ENCODE measurements at places on chromosomes 2 and 18.

DNA sequence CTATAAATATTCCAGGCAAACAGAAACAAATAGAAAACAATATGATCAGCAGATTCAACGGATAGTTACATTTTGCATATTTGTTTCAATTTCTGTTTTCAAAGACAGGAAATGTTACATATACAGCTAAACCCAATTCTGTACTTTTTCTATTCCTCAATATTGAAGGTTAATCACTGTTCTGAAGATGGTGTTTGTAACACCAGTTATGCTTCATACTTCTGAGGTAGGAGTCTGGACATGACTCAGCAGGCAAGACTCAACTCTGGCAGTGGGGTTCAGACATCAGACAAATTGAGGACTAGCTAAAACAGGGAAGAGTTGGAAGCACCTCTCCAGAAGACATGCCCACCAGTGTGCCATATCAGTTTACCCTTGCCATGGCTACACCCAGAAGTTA lies 16.6 kb downstream of the SERPINB13 start:
- no peak for DNase-seq

DNA sequence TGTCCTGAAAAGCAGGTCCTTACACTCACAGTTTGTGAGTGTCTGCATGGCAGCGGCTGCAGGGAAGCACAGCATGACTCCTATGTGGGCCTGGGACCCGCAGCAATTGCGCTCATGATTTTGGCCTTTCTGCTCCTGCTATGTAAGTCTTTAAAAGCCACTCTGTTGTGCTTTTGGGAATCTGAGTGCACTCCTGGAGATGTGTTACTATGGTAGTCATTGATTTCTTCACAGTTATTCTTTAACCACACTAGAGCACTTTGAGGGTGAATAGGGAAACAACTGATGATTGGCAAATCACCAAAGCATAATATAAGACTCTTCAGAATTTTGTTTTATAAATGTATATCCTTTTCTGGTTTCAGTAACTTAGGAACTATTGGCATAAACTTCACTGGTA lies 40.9 kb downstream of the DSG2 start:
- DNase-seq = no peak

DNA sequence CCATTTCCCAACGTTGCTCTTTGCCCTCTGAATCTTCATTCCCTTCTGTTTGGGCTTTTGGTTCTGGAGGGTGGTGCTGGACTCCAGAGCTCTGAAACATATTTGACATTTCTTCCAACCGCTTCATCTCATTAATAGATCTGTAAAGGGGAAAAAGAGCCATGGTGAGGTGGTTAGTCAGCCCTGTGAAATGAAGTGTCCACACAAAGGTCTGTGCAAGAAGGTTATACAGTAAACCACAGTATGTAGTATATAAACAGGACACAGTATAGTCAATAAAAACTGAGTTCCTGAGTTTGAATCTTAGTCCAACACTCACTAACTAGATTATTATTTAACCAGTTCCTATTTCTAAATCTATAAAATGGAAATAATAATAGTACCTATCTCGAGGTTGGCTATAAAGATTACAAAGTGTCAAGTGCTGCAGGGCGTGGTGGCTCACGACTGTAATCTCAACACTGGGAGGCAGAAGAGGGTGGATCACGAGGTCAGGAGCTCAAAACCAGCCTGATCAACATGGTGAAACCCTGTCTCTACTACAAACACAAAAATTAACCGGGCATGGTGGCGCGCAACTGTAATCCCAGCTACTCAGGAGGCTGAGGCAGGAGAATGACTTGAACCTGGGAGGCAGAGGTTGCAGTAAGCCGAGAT lies 13.1 kb downstream of the STARD7 start:
- DNase-seq = no peak

GRCh38 chr2:128076461-128077106 lies 14.4 kb upstream of the UGGT1 start:
- no peak for DNase-seq

GRCh38 chr18:32469190-32469651 lies 1.5 kb downstream of the GAREM1 start:
- DNase-seq = no peak

- DNase-seq = no peak
Measured at GRCh38 chr2:147639386-147639785, 205.4 kb upstream of the ACVR2A start.

DNA sequence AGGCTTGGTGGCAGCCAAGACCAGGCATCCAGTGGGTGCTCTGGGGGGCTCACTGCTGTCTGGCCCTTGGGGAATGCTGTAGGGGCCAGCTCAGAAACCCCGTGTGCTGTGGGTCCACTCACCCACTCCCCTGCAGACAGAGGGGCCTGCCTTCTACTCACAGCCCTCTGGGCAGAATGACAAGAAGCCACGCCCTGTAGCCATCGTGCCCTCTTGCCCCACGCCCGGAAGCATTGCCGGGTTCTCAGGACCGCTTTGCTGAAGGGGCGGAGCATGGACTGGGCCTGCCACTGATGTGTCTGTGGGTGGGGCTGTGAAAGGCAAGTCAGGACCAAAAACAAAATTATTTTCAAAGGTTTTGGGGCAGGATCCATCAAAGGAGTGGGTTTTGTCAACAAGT lies 27.8 kb downstream of the GLI2 start:
- DNase-seq = no peak

DNA sequence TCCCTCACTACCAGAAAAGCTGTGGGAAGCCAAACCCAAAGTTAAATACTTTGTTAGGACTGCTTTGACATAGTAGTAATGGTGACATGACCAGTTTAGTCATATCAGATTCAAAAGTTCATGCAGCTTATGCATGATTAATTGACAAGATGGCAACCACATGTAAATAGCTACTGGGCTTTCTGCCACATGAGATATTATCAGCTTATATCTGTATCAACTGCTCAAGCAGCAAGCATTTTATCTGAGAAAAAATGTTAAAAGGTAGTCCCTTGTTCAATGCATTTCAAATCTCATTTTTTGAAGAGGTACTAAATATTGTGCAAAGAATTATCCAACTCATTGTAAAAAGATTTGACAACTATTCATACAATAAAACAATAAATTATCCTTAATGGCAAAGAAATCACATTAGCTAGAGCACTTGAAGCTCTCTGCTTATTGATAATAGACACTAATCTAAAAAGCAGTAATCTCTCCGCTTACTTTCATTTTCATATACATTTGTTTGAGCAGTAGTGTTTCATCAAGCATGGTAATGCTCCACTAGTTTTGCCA lies 993.6 kb upstream of the NXPH2 start:
- no peak for DNase-seq

GRCh38 chr2:227608561-227609338 lies 5.9 kb downstream of the SCYGR3 start:
- no peak for DNase-seq

DNA sequence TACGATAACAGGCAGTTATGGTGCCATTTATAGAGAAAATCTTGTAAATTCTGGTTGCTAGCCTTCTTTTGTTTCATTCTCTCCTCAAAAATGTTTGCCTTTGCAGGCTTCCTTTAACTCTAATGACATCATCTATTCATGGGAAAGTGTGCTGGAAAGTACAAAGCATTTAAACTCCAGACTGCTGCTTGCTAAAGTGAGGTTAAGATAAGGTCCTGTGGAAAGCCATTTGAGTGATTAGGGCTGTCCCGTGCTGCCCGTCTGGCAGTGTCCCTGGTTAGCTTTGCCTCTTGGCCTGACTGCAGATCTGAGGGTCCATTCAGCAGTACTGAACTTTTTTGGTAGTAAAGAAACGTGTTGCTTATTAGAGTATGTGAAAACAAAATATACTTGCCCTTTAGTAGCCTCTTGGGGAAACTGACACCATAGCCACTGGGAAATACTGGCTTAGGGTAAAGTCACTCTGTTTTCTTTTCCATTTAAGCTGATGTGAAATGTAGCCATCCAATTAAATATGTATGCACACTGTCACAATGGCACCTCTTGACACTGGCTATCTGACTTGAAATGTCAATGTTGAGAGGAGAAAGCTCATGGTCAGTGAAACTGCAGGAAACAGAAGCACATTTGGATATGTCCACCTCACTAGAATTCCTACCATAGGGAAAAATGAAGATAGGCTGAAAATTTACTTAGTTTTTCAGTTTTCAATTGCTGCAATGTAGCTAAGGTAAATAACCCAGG lies 321.5 kb downstream of the SLC8A1 start:
- DNase-seq = no peak

Measured in activated CD4-positive, alpha-beta T cell treated with anti-CD3 and anti-CD28 coated beads, Interleukin-2, amount 50 U/mL, for 24 hours (primary cell).